ENCODE measurements at places on chromosomes 4 and X.

- DNase-seq: no peak
These were observed 17.6 kb downstream of the SUPT20HL1 start for GRCh38 chrX:24377911-24378468.

GRCh38 chrX:22220941-22221340 is 51.8 kb upstream of the CBLL2 start:
- no peak for DNase-seq

DNA sequence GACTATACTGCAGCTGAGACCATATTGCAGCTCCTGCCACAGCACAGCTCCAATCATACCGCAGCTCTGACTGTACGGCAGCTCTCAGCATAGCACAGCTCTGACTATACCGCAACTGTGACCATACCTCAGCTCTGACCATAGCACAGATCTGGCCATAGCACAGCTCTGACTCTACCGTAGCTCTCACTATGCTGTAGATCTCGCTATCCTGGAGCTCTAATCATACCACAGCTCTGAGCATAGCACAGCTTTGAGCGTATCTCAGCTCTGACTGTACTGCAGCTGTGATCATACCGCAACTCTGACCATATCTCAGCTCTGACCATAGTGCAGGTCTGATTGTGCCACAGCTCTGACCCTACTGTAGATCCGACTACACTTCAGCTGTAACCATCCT is 139.2 kb downstream of the ASMT start:
- no peak for DNase-seq

- DNase-seq: no peak
These were observed 9.8 kb downstream of the MAGED2 start for GRCh38 chrX:54817220-54817820.

- no peak for DNase-seq
These were observed 188.5 kb downstream of the SLIT2 start for GRCh38 chr4:20440170-20440569.

GRCh38 chr4:80070880-80071603 is 2.0 kb downstream of the ANTXR2 start:
- DNase-seq: no peak

- no peak for DNase-seq
These were observed 32.7 kb downstream of the DHX15 start for GRCh38 chr4:24551492-24552289.

GRCh38 chr4:188005561-188005960 is 10.0 kb downstream of the ZFP42 start:
- no peak for DNase-seq

DNA sequence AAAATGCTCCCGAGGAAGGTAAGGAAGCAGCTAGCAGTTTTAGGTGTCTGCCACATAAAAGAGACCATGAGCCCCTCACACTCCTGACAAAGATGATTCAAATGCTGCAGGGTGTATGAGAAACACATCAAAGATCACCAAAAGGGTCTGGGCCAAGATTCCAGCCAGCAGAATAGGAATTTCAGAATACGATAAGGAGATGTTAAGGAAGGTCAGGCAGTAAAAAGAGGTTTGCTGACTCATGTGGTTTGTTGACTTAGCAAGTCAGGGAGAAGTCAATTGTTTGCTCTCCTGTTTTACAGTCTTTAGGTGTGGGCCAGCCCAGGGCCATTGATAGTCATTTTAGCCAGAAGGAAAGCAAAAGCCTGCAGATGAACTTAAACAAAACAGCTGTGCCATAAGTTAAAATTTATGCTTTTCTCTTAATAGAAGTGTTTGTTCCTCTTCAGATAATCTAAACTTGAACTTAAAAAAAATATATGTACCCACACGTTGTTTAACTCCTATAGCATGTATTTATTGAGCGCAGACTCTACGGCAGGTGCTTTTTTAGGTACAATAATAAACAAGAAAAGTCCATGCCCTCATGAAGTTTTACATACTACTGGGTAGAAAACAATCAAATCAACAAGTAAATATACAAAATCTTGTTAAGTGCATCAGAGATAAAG is 115.6 kb downstream of the CAMK2D start:
- DNase-seq: no peak

DNA sequence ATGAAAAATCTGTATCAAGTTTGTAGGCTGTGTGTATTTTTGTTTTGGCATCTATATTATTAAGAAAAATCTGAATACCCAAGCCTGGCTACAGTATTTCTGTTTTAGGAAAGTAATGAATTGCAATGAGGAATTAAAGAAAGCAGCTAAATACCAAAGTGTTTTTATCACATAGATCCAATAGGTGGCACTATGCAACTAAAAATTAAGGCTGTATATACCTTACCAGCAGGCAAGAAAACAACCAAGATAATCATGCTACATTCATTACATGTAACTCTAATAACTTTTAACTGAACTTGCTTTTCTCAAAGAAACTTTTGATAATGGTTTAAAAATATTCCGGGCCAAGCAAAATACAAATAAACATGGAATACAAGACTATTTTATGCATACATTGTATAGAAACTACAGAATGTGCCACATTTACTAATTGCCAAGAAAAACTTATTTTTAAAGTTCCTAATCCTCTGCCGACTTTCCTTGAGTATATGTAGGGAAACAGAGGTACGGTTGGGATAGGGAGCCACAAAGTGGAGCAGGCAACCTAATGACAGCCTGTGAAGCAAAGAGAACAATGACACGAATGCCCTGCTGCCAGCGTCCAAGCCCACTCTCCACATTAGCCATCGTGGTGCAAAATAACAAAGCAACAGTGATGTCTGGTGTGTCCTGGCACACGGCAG is 63.7 kb downstream of the SEC24D start:
- DNase-seq: no peak

- DNase-seq: no peak
These were observed 128.9 kb downstream of the CEP135 start for GRCh38 chr4:56077676-56078075.

DNA sequence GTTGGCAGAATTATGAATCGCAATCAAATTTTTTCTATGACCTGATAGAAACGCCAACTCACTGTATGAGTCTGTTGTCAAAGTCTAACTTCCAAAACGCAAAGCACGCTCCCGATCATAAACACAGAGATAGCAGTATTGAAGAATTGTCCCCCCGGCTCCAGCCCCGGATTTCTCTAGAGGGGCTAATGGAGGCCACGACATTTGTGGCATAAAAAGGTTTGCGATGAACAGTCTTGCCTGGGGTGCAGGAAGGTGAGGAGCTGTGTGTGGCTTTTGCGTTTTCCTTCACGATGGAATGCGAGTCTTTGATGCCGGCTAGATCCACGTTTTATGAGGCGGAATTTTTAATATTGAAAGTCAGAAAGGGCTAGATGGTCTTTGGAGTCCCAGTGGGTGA is 183.0 kb downstream of the CRLF2 start:
- no peak for DNase-seq

DNA sequence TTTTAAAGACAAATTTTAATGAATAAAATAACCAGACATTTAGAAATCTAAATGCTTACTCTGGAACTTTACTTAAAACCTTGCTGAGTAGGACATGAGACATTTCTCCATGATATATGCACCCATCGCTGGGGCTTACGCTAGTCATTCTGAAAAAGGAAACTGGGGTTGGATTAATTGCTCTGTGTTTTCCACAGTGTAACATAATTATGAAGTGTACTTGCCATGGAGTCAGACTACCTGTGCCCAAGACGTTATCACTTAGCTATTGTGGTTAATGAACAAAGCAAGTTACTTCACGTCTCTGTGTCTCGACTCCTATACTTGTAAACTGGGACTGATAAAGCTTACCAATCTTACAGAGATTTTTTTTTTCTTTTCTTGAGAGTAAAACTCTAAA is 47.8 kb downstream of the SHISA3 start:
- no peak for DNase-seq

GRCh38 chrX:46485897-46486296 is 59.3 kb downstream of the ZNF674 start:
- peak; percentile 26 for DNase-seq

DNA sequence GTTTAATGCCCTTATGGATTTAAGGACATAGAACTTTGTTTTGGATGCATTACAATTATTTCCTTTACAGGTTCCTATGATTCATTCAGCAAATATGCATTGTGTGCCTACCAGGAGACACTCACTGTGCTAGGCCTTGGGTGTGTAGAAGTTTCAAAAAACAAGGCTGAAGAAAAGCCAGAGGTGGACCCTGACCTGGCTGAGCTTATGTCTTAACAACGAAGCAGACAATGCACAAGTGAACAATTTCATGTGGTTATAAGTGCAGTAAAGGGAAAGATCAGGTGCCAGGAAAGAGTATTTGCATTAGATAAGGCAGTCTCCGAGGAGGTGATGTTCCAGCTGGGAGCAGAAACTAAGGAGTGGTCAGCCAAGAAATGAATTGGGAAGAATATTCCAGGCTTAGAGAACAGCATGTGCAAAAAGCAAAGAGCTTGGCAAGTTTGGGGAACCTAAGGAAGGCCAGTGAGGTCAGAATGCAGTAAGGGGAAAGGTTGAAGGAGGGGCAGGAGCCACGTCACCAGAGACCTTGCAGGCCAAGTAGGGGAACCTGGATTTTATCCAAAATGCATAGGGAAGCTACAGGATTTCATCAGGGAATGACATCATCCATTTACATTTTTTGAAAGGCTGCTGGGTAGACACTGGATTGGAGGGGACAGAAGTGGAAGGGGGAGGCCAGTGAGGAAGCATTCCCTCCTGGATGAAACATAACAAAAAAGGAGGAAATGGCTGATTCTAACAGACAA is 193.6 kb downstream of the SOWAHB start:
- no peak for DNase-seq

GRCh38 chr4:60422439-60422838 is 777.7 kb upstream of the ADGRL3 start:
- DNase-seq: no peak

GRCh38 chrX:78527263-78527662 is 131.9 kb downstream of the RTL3 start:
- DNase-seq: no peak

- no peak for DNase-seq
These were observed 99.8 kb downstream of the ARHGAP10 start for GRCh38 chr4:147831551-147832171.

- no peak for DNase-seq
These were observed 5.2 kb downstream of the KLF3 start for GRCh38 chr4:38669208-38669607.

DNA sequence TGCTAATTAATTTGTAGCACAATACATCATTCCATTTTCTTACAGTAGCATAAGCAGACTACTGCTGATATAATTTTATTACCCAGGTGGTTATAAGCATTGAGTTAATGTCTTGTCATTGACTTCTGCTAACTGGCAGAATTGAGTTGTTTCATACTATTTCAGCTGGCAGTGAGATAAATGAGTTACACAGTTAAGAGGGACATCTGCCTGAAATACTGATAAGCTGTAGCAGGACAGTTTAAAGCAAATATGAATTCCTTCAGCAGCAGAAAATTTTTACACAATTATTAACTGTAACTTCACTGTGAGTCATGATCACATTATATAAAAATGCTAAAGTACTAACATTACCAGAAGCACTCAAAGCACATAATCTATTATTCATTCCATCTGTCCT is 326.8 kb downstream of the INPP4B start:
- no peak for DNase-seq

DNA sequence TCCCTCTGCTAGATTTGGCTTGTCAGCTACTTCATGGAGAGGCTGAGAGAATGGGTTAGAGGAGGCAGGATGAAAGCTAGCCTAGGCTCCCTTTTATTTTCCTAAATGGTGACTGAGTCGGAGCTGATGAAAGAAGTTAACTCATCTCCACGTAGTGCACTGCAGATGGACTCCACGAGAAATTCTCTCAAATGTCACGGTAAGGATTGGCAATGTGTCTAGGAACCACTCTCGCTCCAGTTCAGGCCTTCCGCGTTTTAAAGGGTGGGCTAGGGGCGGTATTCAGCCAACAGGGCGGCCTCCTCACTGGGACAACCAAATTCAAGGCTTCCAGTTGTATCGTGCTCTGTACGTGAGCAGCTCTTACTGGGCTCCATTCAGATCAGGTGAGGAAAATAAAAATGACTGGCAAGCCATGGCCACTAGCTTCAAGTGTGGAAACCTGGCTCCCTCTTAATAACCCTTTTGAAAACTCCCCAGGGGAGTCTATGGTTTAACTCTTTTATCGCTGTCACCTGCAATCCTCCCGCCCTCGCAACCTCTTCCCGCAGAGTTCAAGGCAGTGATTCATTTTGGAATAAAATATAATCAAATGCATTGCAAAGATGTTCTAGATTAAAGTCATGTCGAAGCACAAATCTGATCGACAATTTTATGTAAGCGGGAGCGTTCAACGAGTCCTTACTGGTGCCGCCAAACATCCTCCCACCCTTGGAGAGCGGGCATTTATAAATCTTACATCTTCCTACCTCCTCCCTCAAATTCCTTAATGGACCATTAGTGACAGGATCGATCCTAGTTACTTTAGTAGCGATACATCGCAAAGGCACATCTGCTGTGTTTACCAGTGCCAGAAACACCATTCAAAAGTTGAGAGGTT is 1.2 kb downstream of the SPOCK3 start:
- no peak for DNase-seq

- DNase-seq: no peak
These were observed 66.3 kb upstream of the FAM9C start for GRCh38 chrX:13110433-13111324.
